ENCODE measurements at places on chromosomes 13 and 19.

DNA sequence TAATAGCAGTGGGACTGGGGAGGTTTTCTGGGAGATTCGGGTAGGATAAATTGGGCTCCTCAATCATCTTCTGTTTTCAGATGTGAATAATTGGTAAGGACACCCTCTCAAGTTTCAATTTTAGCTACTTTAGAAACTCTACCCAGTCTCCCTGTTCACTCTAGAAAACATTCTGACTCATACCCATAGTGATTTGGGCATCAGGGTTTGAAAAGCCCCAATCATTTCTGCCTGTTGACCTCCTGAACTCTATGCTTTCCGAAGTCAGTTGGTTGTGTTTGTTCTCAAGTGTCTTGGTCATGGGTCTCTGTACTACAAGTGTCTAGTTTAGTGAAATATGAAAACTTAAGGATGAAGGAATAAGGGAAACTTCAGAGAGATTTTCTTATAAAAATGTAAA lies 911.3 kb upstream of the GPC6 start:
- no peak for DNase-seq

DNA sequence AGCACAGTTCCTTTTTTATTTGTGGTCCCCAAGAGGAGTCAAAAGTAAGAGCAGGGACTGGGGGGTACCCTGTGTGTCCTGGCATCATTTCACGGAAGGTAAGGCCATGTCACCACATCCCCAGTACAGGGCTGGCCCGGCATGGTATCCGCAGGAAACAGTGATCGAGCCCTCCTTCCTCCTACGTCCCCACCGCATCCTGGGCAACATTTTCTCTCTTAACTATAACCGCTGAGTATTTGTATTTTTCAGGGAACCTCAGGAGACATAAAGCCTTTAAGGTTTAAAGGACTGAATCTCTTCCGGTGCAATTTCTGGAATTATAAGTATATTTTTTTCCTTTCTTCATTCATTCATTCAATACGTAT lies 13.6 kb upstream of the LATS2 start:
- no peak for DNase-seq

GRCh38 chr13:39306639-39307589 lies 268.7 kb downstream of the NHLRC3 start:
- DNase-seq = no peak

- DNase-seq = no peak
Observed at GRCh38 chr13:110340812-110341444, 33.8 kb downstream of the COL4A2 start.

DNA sequence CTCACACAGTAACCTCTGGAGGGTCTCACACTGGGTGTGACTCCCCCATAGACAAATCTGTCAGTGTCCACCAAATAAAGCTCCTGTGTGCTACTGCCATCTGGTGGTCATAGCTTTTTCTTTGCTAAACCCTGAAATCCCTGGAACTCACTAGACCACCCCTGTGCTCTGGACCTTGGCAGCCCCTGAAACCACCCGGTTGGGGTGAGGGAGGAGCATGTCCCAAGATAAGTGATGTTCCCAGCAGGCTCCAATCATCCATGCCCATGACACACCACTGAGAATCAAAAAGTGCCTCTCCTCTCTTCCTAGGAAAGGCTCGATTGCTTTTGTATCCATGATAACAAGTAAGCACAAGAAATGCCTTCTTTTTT lies 6.5 kb upstream of the HSD17B14 start:
- DNase-seq = no peak

- no peak for DNase-seq
Observed at GRCh38 chr19:4780860-4781259, 10.7 kb upstream of the FEM1A start.

- DNase-seq = no peak
Observed at GRCh38 chr19:18420930-18421329, 1.7 kb downstream of the SSBP4 start.

DNA sequence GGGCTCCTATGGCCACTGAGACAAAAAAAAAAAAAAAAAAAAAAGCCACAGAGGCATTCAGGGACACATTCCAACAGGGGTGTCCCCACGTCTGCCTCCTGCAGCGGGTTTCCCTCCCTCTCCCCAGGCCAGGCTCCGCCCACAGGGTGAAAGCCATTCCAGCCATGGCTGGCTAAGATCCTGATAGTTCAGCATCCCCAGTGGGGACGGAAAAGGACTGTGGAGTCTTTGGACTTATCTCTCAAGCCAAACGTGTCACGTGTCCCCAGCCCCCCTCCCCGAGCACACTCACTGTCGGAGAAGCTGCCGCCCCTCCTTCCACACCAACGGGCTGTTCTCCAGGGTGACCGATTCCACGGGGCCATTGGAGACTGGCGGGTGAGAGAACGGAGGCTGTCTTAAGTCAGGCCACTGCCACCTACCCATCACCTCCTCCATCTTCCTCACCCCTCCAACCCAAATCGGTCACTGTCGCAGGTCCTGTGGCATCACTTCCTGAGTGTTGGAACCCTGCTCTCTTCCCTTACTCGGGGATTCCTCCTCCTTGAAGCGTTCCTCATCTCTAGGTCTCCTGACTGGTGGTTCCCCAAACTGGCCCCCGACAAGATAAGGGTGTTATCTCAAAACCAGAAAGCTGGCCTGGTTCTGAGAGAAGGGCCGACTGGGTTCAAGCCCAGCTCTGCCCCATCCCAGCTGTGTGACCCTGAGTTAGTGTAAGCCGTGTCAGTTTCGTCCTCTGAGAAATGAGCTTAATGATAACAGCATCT lies 9.1 kb upstream of the FKRP start:
- no peak for DNase-seq

DNA sequence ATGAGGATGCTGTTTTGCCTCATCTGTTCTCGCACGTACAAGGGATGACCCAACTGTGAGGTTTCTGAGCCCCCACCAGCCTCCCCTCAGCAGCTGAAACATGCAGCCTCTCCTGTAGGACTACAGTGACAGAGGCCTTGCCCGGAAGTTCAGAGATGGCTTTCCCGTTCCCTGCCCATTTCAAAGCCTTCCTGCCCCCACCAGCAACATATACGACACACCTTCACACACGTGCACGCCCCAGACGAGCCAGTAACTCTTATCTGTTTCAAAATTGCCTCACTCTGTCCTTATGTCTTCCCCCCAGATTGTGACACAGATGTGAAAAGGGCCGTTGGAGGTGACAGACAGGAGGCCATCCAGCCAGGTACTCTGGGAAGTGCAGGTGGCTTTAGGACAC lies 95.8 kb downstream of the RAB20 start:
- DNase-seq = no peak

GRCh38 chr13:30159446-30159839 lies 147.9 kb downstream of the KATNAL1 start:
- no peak for DNase-seq

DNA sequence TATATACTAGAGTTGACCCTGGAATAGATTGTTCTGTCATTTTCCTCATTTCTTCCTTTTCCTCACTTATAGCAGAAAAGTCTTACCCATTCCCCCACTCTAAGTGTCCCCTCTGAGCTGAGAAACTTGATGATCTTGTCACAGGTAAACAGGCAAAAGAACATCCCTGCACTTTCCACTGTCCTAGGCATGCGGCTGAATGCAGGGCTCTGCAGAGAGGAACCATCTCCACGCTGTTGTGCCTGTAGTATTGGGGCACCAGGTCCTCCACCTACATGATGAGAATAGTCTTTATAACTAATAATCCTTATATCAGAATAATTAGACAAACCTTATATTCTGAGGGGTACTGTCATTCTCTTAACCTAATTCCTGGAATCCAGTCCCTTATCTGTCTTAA lies 211.3 kb downstream of the RBM26 start:
- DNase-seq = no peak

DNA sequence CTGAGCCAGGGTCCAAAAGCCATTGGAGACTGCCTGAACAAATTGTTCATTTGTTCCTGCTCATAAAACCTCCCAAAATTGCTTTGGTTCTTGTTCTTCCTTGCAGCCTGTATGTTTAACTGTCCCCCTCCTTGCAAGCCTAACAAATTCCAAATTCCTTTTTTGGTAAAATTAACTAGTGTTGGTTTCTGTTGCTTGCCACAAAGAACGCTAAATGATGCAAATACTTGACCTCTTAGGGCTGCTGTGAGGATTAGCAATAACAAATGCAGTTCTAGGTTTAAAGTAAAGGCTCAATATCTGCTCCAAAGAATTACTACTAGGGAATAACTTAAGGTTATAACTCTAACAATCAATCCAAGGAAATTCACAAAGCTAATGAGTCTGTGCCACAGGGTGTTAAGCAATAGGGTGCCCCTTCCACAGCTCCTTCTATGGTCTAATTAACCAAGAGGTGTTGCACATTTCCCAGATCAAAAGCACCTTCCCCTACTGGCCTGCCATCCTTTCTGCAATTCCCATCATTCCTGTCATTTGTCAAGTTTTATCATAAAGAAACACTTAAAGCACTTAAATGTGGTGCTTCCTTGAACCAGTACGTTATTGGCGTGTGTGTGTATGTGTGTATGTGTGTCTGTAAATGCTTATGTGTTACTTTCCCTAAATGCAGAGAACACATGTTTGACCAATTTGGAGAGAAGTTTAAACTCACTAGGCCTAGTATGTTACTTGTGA lies 110.2 kb downstream of the RAP2A start:
- DNase-seq = no peak

- DNase-seq = no peak
Observed at GRCh38 chr19:19533841-19534240, 4.2 kb upstream of the CILP2 start.
